Testis (tissue), 5 donors: ENCODE measurements at places on chromosomes 11 and 22. TPM values are rescaled to one million over a fixed set of nuclear protein-coding genes. Genes with fewer than 3 reads are reported as not detected.

DNA sequence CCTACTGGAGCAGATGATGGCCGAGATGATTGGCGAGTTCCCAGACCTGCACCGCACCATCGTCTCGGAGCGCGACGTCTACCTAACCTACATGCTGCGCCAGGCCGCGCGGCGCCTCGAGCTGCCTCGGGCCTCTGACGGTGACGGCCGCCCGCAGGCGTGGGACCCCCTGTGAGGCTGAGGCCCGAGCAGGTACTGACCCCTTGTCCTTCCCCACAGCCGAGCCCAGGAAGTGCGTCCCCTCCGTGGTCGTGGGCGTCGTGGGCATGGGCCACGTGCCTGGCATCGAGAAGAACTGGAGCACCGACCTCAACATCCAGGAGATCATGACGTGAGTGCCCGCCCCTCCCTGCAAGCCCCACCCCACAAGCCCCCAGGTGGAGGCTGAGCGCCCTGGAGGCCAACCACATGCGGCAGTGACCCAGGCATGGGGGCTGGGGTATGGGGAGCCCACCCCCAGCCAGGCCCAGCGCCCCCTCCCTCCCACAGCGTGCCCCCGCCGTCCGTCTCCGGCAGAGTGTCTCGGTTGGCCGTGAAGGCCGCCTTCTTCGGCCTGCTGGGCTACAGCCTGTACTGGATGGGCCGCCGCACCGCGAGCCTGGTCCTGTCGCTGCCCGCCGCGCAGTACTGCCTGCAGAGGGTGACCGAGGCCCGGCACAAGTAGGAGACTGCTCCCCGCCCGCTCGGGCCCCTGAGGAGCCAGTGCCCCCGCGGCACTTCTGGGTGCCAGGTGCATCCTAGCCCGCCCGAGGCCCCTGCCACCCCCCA lies 2.8 kb upstream of the SELENOO start:
- peaks cover 19% of the 10 kb centered on the region for H3K4me1 ChIP-seq
- no peak overlapping the region for H3K27ac ChIP-seq
- DNase-seq: no peak
- no peaks in the 10 kb centered on the region for H3K27me3 ChIP-seq
- no peak overlapping the region for H3K4me3 ChIP-seq

The OR2AG1 gene
- polyA plus RNA-seq: not detected

DNA sequence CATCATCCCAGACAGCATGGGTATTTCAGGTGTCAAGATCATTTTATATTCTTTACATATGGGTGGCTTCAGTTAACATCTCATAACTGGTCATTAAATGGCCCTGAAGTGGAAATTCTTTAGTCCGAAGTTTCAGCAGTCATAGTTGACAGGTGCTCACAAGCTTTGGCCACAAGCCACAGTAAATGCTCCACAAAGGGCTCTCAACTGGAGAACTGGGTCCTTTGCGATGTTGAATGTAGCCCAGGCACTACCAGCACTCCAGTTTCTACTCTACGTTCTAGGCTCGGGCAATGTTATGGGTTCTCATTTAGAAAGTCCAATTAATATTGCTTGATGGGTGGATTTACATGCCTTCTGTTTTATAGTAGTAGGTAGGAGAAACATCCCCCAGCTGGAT lies 206.3 kb downstream of the CWF19L2 start:
- no peaks in the 10 kb centered on the region for H3K36me3 ChIP-seq
- no peaks in the 10 kb centered on the region for H3K4me1 ChIP-seq
- H3K27ac ChIP-seq: no peak overlapping the region

GRCh38 chr22:28002181-28002700 lies 83.2 kb upstream of the PITPNB start:
- H3K4me1 ChIP-seq: no peaks in the 10 kb centered on the region
- no peaks in the 10 kb centered on the region for H3K36me3 ChIP-seq
- no peak overlapping the region for H3K4me3 ChIP-seq
- no peak for DNase-seq
- no peaks in the 10 kb centered on the region for H3K27me3 ChIP-seq

The WT1 gene
- polyA plus RNA-seq: 62.2 TPM

- H3K4me1 ChIP-seq: no peaks in the 10 kb centered on the region
- H3K4me3 ChIP-seq: no peak overlapping the region
- no peak overlapping the region for H3K27ac ChIP-seq
- H3K27me3 ChIP-seq: no peaks in the 10 kb centered on the region
Observed at GRCh38 chr22:50315289-50316113, 8.1 kb upstream of the PLXNB2 start.

DNA sequence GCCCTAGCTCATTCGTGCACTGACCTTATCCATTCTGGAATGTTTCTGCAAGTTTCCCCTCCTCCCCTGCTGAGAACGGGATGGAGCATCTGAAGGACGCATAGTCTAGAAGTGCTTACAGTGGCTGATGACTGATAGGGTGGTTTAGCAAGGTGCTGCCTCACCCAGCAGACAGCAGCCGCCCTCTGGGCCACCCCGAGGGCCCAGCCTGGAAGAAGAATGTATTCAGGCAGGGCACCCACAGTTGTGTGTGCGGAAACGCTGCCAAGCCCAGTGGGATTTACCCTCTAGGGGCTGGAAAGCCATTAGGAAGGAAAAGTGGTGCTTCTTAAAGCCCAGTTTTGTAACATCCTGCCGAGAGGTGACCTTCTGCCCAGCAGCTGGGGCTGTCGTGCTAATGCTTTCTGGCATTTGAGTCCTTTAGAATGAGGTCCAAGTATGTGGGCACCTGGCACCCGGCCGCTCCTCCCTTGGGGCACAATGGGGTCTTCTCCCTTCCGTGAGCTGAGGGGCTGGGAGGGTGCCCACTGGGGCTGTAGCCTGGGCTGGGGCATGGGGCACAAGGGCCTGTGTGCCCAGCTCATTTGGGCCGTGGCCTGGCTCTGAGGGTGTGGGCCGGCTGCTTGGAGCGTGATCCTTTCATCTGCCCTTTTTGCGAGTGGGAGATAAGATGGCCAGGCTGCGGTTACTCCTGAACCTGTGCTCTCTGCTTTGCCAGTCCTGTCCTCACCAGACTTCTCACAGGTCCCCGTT lies 14.4 kb downstream of the FBLN1 start:
- DNase-seq: no peak
- H3K36me3 ChIP-seq: no peaks in the 10 kb centered on the region
- H3K4me3 ChIP-seq: no peak overlapping the region
- H3K27me3 ChIP-seq: no peaks in the 10 kb centered on the region
- H3K4me1 ChIP-seq: peaks cover 42% of the 10 kb centered on the region

DNA sequence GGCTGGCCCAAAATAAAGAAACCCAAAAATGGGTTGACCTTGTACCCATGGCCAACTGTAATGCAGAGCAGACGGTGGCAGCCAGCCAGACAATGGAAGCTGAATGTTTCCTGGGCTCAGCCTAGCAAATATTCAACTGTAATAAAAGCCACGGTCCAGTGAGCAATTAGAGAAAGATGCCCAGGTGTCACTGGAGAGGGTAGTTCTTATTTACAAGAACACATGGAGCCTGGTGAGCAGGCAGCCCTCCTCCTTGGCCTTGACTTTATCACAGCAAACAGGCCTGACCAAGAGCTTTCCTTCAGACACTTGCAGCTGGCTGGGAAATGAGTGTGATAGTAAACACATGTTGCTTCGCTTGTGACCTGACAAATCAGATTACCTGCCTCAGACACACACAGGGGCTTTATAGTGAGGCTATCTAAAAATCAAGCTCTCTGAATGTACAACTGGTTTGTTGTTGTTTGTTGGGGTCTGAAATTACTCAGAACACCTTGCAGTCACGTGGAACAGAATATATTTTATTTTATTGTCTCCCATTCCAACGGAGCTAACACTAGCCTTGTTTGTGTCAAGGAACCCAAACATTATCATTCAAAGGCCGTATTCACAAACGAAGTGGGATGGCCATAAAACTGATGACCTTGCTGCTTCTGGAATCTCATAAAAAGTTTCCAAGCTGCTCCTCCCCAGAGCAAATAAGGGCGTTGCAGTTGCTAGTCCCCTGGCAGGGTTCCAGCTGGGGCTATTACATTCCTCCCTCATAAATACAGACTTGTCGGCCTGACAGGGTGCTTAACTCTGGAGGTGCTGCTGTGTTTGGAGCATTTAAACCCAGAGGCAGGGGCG lies 161.1 kb downstream of the BBOX1 start:
- peak; percentile 96 for DNase-seq
- no peak overlapping the region for H3K4me3 ChIP-seq
- H3K27ac ChIP-seq: peak overlapping the region; percentile 80
- no peaks in the 10 kb centered on the region for H3K36me3 ChIP-seq
- peaks cover 72% of the 10 kb centered on the region for H3K4me1 ChIP-seq

DNA sequence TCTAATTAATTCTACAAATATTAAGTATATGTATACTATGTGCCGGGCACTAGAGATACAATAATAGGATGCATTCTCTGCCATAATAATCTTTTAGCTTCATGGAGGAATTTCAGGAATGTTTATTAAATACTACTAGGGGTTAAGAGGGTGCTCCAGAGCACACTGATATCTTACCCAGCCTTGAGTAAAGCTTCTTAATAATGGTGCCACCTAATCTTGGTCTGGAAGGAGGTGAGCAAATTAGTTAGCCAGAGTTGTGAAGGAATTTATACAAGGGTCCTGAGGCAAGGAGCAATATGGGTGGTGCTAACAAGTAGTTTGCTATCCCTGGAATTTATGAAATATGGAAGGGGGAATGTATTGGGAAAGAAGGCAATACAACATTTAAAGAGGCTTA lies 21.7 kb downstream of the ELP4 start:
- no peak overlapping the region for H3K27ac ChIP-seq
- no peaks in the 10 kb centered on the region for H3K36me3 ChIP-seq
- no peak for DNase-seq
- H3K4me3 ChIP-seq: no peak overlapping the region
- no peaks in the 10 kb centered on the region for H3K4me1 ChIP-seq

DNA sequence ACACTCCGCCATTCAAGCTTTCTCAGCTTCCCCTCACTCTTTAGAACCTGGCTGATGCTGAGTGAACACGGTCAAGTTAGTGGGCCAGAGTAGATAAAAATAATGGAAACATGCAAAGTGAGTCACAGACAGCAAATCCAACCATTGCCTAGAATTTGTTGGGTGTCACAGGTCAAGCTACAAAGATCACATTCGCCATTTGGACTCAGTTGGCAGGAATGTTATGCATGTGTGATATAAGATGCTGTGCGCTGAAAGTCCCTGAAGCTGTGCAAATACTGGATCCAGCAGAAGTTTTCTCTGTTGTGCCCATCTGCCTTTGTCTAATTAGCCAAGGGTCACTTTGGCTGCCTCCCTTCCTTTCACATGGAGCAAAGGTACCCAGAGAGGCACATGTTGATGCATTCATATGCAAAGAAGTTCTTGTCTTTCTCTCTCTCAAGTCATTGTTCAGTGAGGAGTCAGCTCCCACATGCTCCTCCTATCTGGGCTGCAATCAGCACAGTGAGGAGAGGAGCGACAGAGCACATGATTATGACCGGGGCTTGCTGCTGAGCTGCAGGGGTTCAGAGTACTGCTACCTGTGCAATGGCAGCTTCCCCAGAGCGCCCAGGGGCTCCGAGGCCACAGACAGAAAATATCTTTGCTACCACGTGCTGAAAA lies 39.7 kb downstream of the FLI1 start:
- H3K27ac ChIP-seq: no peak overlapping the region
- H3K4me3 ChIP-seq: no peak overlapping the region
- H3K27me3 ChIP-seq: no peaks in the 10 kb centered on the region
- no peaks in the 10 kb centered on the region for H3K36me3 ChIP-seq
- DNase-seq: no peak
- peaks cover 22% of the 10 kb centered on the region for H3K4me1 ChIP-seq

DNA sequence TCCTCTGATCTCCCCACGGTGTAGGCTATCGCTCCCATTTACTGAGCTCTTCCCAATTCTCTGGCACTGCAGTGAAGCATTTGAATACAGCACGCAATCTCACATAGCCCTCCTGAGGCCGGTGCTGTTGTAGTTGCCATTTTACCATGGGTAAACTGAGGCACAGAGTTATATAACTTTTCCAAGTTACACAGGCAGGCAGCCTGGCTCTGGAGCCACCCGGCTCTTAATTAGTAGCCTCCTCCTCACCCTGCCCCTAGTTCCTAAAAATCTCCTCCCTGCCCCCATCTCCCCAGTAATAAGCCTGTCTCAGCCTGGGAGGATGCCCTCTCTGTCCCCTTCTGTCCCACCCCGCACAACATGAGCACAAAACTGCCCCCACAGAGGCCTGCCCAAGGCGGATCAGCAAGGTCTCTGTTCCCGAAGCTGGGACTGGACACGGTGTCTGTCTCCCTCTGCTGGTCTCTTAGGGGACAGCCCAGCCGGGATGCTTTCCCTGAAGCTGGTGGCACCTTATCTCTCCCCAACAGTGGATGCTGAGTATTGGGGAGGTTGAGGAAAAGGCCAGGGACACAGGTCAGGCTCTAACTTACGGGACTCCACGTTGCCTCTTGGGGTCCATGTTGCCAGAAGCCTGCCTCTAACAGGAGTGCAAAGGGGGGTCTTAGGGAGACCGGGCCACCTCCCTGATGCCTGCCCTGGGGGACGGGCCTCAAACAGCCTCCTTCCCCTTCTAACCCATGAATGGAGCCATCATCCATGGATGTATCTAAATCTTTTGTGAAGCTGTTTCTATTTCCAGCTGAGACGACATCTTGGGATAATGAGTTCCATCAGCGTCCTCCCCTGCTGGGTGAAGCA lies 9.1 kb upstream of the CLCF1 start:
- H3K4me1 ChIP-seq: no peaks in the 10 kb centered on the region
- no peaks in the 10 kb centered on the region for H3K36me3 ChIP-seq
- H3K27ac ChIP-seq: no peak overlapping the region
- H3K27me3 ChIP-seq: no peaks in the 10 kb centered on the region
- no peak overlapping the region for H3K4me3 ChIP-seq

GRCh38 chr11:22432291-22433093 lies 94.3 kb downstream of the SLC17A6 start:
- no peaks in the 10 kb centered on the region for H3K27me3 ChIP-seq
- no peaks in the 10 kb centered on the region for H3K4me1 ChIP-seq
- DNase-seq: peak; percentile 77
- no peak overlapping the region for H3K27ac ChIP-seq

DNA sequence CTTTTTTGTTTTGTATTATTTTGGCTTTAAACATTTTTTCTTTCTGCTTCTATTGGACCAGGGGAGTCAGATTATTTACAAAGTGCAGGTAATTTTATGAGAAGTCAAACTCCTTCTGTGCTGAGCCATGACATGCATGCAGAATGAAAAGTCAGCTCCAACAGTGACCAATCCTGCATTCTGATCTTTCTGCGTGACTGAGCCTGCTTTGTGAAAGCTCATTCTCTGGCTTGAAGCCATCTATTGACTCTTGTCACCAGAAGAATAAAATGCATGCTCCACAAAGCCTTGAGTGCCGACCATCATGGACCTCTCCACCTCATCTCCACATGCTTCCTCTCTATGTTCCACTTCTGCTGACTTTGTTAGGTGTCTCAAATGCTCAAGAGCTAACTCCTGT lies 50.2 kb downstream of the MIAT start:
- no peaks in the 10 kb centered on the region for H3K27me3 ChIP-seq
- no peak overlapping the region for H3K4me3 ChIP-seq
- H3K4me1 ChIP-seq: peaks cover 6% of the 10 kb centered on the region

The HSPB2 gene
- 6.0 TPM for polyA plus RNA-seq

DNA sequence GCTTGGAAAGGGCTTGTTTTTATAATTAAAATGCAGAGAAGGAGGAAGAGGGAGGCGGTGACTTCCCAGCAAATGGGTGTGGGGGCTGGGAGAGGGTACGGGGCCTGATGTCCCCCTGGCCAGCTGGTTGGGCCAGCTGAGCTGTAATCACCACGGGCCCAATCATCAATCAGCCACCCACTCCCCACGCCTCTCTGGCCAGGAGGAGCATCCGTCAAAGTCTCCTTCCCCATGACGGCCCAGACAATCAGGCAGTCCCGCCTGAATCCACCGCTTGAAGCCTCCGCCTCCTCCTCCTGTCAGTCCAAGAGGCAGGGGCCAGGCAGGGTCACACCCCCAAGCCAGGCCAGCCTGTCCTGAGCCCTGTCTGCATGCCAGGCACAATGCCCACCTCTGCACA lies 13.3 kb upstream of the CABP7 start:
- DNase-seq: no peak
- no peak overlapping the region for H3K27ac ChIP-seq
- H3K4me1 ChIP-seq: peaks cover 6% of the 10 kb centered on the region
